Astrocyte (in vitro differentiated cells and primary cell): ENCODE measurements at places on chromosomes 5 and 9. TPM values are rescaled to one million over a fixed set of nuclear protein-coding genes. Genes with fewer than 3 reads are reported as not detected.

Gene KIF24
- 0.79 and 0.86 TPM in 2 replicates for total RNA-seq

Gene CMBL
- 32.6 and 39.7 TPM in 2 replicates for total RNA-seq

DNA sequence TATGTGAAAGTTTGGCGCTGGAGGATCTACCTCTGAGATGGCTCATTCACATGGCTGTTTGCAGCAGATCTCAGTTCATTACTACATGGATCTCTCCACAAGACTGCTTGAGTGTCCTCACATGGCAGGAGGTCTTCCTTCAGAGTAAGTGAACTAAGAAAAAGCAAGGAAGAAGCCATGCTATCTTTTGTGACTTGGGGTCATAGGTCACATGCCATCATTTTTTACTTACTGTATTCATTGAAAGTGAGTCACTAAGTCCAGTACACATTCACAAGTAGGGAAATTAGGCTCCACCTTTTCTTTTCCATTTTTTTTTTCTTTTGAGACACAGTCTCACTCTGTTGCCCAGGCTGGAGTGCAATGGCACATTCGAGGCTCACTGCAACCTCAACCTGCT, 8.7 kb upstream of the CDKN2AIPNL start:
- H3K27ac ChIP-seq = no peak overlapping the region
- peak; percentile 11 for DNase-seq
- H3K4me3 ChIP-seq = no peak overlapping the region
- no peaks in the 10 kb centered on the region for H3K4me1 ChIP-seq

Gene NUDT12
- total RNA-seq = 6.1 and 6.3 TPM in 2 replicates

Gene FOXD4L4
- 0.14 TPM in 1 of 2 replicates, not detected in the other for total RNA-seq

DNA sequence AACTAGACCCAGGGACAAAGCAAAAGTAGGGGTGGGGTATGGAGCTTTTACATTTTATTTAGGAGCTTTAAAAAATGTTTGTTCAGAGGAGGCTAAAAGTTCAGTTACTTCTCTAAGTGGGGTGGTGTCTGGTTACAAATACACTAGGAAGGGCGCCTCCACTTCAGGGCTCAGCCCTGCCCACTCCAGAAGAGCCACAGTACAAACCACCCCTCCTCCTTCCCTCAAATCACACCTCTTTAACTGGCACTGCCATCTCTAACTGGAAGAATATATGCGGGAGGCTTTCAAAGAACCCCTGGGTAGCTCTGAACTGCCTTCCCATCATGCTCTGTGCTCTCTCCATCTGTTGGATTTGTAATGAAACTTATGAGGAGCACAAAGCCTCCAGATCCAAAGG, 98.8 kb upstream of the NFIB start:
- H3K27ac ChIP-seq = no peak overlapping the region
- no peaks in the 10 kb centered on the region for H3K36me3 ChIP-seq
- peaks cover 71% of the 10 kb centered on the region for H3K27me3 ChIP-seq

- H3K4me3 ChIP-seq = no peak overlapping the region
- no peaks in the 10 kb centered on the region for H3K36me3 ChIP-seq
- DNase-seq = peak; percentile 93
- peaks cover 8% of the 10 kb centered on the region for H3K4me1 ChIP-seq
- no peaks in the 10 kb centered on the region for H3K27me3 ChIP-seq
Observed at GRCh38 chr5:66553916-66554575, 42.1 kb upstream of the MAST4 start.

DNA sequence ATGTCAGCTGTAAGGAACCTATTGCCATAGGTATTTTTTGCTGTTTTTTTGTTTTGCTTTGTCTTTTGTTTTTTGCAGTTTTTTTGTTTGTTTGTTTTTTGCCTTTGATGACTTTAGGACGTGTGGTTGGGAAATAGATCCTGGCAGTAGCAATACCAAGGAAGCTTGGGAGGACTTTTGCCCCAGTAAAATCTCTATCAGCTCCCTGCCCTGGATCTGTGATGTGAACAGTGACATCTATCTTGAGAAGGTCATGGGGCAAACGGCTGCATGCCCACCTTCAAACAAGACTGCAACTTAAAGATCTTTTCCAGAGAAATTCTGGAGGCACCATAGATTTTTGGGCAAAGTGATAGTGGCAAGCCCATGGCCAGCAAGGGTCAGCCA, 5.4 kb upstream of the ADRA1B start:
- no peak overlapping the region for H3K27ac ChIP-seq
- no peaks in the 10 kb centered on the region for H3K36me3 ChIP-seq
- no peaks in the 10 kb centered on the region for H3K27me3 ChIP-seq
- H3K4me1 ChIP-seq = peaks cover 52% of the 10 kb centered on the region
- no peak overlapping the region for H3K4me3 ChIP-seq

Gene ENTPD2
- total RNA-seq = 0.14 and 0.55 TPM in 2 replicates

DNA sequence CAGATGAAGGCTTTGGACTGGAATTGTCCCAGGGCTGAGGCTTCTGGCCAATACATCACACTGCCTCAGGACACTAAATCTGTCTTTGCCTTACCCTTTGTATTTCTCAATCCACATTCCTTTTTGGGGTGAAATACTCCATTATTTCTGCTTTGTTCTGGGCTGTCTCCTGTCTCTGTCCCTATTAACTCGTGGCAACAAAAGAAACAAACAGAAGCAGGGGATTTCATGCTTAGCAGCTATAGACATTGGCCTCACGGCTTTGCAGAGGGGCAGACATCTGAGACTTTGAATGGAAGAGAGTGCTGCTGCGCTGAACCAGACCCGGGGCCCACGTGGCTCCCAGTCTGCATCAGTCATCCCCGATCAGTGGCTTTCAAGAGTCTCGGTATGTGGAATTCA, 129.7 kb downstream of the ARL15 start:
- no peak overlapping the region for H3K4me3 ChIP-seq
- H3K27me3 ChIP-seq = no peaks in the 10 kb centered on the region
- peak; percentile 19 for DNase-seq

Gene FGFR4
- total RNA-seq = 3.8 and 4.8 TPM in 2 replicates

- H3K4me1 ChIP-seq = peaks cover 23% of the 10 kb centered on the region
- peak overlapping the region; percentile 99 for H3K27ac ChIP-seq
- H3K4me3 ChIP-seq = peak overlapping the region; percentile 98
Observed at GRCh38 chr5:149550268-149550583, 1.0 kb downstream of the CSNK1A1 start.

Gene RNF183
- not detected in 2 replicates for total RNA-seq

GRCh38 chr5:128093368-128093767, 9.8 kb downstream of the SLC12A2 start:
- DNase-seq = peak; percentile 63
- no peak overlapping the region for H3K27ac ChIP-seq
- no peaks in the 10 kb centered on the region for H3K27me3 ChIP-seq
- no peaks in the 10 kb centered on the region for H3K36me3 ChIP-seq
- H3K4me3 ChIP-seq = no peak overlapping the region

GRCh38 chr5:139693676-139694364, 45.7 kb downstream of the CXXC5 start:
- no peaks in the 10 kb centered on the region for H3K27me3 ChIP-seq
- no peaks in the 10 kb centered on the region for H3K36me3 ChIP-seq
- peaks cover 76% of the 10 kb centered on the region for H3K4me1 ChIP-seq
- H3K4me3 ChIP-seq = no peak overlapping the region
- H3K27ac ChIP-seq = peak overlapping the region; percentile 92

GRCh38 chr9:22240619-22241018, 206.0 kb upstream of the DMRTA1 start:
- H3K36me3 ChIP-seq = no peaks in the 10 kb centered on the region
- H3K4me1 ChIP-seq = peaks cover 48% of the 10 kb centered on the region
- no peaks in the 10 kb centered on the region for H3K27me3 ChIP-seq
- H3K27ac ChIP-seq = peak overlapping the region; percentile 45

Gene SARDH
- total RNA-seq = 2.8 and 3.7 TPM in 2 replicates

- no peak for DNase-seq
- peaks cover 12% of the 10 kb centered on the region for H3K4me1 ChIP-seq
- no peak overlapping the region for H3K27ac ChIP-seq
- no peak overlapping the region for H3K4me3 ChIP-seq
Observed at GRCh38 chr5:65066387-65067146, 297.8 kb downstream of the CWC27 start.

DNA sequence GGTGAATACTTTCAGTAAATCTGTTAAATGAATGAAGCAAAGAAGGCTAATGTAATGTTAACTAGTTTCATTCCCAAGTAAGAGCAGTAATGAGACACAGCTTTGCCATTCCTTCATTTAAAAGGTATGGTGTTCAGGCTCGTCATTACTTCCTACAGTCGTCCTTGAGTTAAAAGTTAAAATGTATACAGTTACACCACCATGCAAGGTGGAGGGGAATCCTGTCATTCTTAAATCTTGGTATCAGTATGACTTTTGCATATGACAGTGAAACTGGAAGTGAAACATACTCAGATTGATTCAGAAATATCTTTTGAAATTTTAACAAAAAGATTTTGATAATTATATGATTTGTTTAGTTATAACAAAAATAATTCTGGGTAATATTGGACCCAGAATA, 25.9 kb downstream of the MTRR start:
- peaks cover 60% of the 10 kb centered on the region for H3K36me3 ChIP-seq
- no peaks in the 10 kb centered on the region for H3K27me3 ChIP-seq
- no peak overlapping the region for H3K4me3 ChIP-seq
- no peak overlapping the region for H3K27ac ChIP-seq

GRCh38 chr5:62289813-62290212, 16.2 kb upstream of the KIF2A start:
- no peak overlapping the region for H3K4me3 ChIP-seq
- H3K36me3 ChIP-seq = no peaks in the 10 kb centered on the region
- H3K27ac ChIP-seq = no peak overlapping the region
- no peak for DNase-seq

GRCh38 chr9:35705836-35706430, 16.2 kb upstream of the TPM2 start:
- no peak for DNase-seq
- no peaks in the 10 kb centered on the region for H3K27me3 ChIP-seq
- peaks cover 90% of the 10 kb centered on the region for H3K36me3 ChIP-seq
- no peak overlapping the region for H3K27ac ChIP-seq

- H3K27ac ChIP-seq = no peak overlapping the region
- DNase-seq = no peak
- H3K4me3 ChIP-seq = no peak overlapping the region
- peaks cover 4% of the 10 kb centered on the region for H3K36me3 ChIP-seq
Observed at GRCh38 chr5:621341-621761, 9.2 kb downstream of the CEP72 start.

- no peak for DNase-seq
- H3K4me1 ChIP-seq = peaks cover 9% of the 10 kb centered on the region
- no peak overlapping the region for H3K27ac ChIP-seq
Observed at GRCh38 chr9:94768766-94769165, 42.3 kb downstream of the AOPEP start.

Gene TMEM167A
- 160 and 163 TPM in 2 replicates for total RNA-seq

GRCh38 chr5:167207081-167207480, 1084.4 kb upstream of the WWC1 start:
- no peak overlapping the region for H3K27ac ChIP-seq
- no peak overlapping the region for H3K4me3 ChIP-seq
- no peaks in the 10 kb centered on the region for H3K36me3 ChIP-seq
- H3K4me1 ChIP-seq = no peaks in the 10 kb centered on the region
- no peak for DNase-seq

Gene STK10
- total RNA-seq = 59.8 and 60.2 TPM in 2 replicates
